ENCODE measurements at places on chromosomes 4 and X.

GRCh38 chrX:24682739-24683432 lies 10.8 kb upstream of the POLA1 start:
- DNase-seq: peak; percentile 56

- DNase-seq: no peak
Measured at GRCh38 chrX:104172788-104173187, 6.5 kb downstream of the FAM199X start.

DNA sequence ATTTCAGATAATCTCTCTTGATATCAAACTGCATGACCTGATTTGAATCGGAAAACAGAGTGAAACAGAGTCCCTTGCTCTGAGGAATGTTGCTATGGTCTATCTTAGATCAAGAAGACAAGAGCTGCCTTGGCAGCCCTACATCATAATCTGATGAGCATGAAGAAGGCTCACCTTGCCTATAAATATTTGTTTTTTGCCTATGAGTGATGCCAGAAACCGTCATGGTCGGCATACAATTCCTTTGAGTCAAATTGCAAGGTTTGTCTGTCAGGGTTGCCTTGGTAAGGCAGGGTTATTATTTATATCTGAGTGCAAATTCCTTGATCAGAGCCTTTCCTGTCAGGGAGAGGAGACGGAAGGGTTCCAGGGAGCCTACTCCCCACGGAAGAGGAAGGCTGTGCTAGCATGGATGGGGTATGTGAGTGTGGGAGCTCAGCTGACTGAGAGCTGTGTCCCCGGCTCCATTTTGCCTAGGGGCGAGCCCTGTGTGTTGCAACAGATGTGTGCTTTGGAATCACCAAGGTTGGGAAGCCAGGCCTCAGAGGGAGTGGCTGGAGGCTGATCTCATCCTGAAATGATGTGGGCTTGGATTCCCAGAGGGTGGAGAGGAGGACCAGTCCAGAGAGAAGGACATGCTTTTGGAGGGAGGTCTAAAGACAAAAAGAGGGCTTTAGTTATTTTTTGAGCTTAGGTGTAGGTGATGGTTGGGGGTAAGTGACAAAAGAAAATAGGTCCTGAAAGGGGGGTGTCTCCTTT lies 43.6 kb downstream of the RTL9 start:
- no peak for DNase-seq

DNA sequence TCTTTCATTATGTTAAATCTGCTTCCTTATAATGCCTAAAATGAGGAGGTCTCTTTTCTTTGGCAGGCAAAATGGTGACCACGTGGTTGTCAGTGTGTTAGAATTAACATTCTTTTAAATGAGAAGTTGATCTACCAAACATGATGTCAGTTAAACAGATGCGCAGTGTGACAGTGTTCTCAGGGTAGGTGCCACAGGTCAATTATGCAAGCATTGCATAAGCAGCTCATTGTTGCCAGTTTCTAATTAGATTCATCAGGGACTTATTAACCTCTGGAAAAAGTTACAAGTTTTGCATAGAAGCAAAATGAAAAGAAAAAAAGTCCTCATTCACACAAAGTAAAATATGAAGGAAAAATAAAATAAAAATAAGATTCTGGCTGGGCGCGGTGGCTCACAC lies 324.1 kb upstream of the GALNT7 start:
- DNase-seq: no peak

- DNase-seq: no peak
Measured at GRCh38 chr4:77827343-77827742, 8.2 kb upstream of the CNOT6L start.

DNA sequence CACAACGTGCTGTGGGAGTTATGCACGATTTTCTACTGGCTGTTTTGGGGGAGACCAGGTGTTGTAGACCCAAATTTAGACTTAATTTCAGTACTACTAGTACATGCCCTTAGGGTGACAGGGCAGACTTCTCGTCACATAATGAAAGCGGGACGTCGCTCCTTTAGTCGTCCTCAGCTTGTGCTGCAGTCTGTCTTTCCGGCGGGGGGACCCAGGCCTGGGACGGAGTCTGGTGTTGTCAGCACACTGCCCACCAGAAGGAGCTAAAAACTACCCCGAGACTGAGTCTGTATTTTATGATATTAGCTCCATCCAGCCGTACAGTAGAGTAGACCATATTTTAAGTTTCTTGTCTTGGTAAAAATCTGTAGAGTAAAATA lies 35.5 kb downstream of the NOP14 start:
- DNase-seq: no peak

- DNase-seq: no peak
Measured at GRCh38 chr4:112348488-112349158, 51.5 kb downstream of the ALPK1 start.

- peak; percentile 51 for DNase-seq
Measured at GRCh38 chr4:8201321-8201781, 2.3 kb downstream of the SH3TC1 start.

- no peak for DNase-seq
Measured at GRCh38 chr4:85833302-85833701, 358.4 kb downstream of the ARHGAP24 start.

DNA sequence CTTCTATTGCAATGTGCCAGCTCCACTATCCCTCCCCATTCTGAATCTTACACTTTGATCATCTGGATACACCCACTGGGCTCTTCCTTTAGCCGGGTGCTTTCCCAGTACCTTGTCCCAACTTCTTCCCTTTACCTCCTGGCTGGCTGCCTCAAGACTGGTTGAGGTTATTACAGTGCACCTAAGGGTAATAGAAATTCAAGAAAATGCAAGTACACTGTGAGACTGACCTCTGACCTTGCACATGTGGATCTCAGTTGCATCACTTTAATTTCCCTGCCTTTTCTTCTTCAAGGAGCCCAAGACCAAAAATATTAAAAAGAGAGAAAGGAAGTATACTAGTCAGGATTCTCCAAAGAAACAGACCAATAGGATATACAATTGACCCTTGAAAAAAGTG lies 53.9 kb upstream of the NOCT start:
- no peak for DNase-seq

DNA sequence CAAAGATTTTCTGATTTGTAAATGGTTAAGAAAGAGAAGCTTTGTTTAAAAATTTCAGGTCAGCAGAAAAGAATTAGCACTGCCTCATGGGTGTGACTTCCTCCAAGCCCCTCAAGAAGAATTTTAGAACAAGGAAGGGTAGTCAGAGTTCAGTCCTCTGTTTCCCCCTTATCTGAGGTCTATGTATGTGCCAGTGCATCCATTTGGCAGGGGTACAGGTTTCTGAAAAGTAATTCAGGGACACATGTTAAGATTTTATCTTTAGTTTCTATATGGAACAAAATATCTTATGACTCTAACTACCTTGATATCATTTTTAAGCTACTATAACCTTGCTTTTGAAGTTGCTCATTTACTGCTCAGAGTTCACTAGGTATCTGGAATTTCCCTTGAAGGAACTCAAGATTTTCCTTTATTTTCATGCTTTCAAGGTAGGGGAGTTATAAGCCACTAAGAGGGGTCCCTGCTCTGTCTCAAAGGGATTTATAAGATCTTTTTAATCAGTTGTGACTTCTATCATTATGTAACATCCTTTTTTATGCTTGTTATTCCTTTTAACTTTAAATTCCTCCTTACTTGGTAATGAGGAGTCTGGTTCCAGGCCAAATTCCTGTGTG lies 24.4 kb upstream of the PLK4 start:
- DNase-seq: no peak

DNA sequence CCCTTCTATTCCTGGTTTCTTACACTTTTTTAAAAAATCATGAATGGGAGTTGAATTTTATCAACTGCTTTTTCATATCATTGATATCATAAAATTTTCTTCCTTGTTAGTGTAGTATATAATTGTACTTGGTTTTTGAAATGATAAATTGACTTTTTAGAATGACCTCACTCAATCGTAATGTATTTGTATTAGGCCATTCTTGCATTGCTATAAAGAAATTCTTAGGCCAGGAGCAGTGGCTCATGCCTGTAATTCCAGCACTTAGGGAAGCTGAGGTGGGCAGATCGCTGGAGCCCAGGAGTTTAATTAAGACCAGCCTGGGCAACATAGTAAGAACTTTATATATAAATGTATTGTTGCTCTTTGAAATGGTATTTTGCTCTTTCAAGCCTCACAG lies 6.3 kb downstream of the EXOC1 start:
- DNase-seq: no peak

DNA sequence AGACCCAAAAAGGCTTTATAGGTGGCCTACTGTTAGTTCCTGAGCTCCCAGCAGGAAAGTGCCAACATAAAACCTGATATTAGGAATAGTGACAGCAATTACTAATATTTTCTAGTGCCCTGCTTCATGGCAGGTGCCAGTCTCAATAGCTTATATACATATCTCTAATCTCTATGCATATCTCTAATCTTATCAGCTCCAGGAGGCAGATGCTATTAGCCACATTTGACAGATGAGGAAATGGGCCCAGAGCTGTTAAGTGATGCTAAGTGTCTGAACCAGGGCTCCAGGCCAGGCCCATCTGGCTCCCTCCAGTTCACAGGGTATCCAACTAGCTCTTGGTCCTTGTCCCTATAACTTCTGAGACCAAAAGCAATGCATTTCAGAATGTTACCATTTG lies 142.5 kb downstream of the CHIC2 start:
- DNase-seq: no peak

DNA sequence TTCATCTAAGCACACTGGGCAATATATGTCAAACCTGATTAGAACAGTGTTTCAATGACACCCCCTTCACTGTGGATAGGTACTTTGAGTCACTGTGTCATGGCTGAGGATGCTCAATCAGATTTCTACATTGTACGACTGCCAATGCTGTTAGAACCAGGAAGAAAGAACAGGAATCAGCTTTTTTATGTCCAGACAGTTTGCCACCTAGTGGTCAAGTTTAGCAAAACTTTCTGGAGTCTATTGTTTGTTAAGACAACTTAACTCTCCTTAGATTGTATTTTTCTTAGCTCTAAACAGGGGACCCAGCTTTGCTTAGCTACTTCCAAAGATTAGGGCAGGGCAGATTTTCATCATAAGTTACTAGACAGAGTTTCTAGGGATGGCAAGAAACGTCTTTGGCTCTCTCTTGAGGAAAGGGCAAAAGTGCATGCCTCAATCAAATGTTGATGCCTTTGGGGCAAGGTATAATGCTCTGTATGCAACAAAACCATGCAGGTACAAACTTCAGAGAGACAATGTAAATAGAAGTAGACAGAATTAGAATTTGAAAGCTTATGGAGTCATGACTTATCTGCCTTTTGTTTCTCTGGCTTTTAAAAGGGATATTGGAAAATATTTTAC lies 40.5 kb upstream of the BMP3 start:
- peak; percentile 25 for DNase-seq

- DNase-seq: no peak
Measured at GRCh38 chr4:41012293-41012692, 202.0 kb downstream of the APBB2 start.

DNA sequence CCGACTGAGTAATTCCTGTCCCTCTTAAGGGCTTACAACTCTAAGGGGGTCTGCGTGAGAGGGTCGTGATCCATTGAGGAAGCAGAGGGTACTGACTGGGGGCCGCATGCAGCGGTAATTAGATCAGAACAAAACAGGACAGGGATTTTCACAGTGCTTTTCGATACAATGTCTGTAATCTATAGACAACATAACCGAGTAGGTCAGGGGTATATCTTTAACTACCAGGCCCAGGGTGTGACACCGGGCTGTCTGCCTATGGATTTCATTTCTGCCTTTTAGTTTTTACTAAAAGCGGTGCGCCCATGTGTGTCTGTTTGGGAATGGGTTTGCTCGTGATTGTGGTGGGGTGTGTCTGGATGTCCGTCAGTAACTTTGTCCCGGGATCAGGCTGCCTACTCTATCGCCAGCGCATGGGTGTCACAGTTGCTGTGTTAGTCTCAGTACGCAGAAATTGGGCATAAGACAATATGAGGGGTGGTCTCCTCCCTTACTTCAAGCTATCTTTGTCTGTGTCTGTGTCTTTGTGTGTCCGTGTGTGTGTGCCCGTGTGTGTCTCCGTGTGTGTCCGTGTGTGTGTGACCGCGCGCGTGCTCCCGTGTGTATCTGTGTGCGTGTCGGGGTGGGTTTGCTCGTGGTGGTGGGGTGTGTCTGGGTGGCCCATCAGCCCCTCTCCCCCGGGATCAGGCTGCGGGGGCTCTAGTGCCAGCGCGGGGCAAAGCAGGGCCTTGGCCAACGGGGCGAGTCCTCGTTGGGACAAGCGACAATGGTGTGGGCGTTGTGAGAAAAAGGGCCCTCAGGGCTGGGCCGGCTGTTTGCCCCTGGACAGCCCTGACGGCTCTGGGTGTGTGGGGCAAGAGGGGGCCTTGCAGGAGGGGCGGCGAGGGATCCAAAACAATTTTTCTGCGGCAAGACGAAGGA lies 10.4 kb downstream of the FRG2 start:
- no peak for DNase-seq

- DNase-seq: no peak
Measured at GRCh38 chr4:140254651-140255299, 100.8 kb upstream of the MAML3 start.

DNA sequence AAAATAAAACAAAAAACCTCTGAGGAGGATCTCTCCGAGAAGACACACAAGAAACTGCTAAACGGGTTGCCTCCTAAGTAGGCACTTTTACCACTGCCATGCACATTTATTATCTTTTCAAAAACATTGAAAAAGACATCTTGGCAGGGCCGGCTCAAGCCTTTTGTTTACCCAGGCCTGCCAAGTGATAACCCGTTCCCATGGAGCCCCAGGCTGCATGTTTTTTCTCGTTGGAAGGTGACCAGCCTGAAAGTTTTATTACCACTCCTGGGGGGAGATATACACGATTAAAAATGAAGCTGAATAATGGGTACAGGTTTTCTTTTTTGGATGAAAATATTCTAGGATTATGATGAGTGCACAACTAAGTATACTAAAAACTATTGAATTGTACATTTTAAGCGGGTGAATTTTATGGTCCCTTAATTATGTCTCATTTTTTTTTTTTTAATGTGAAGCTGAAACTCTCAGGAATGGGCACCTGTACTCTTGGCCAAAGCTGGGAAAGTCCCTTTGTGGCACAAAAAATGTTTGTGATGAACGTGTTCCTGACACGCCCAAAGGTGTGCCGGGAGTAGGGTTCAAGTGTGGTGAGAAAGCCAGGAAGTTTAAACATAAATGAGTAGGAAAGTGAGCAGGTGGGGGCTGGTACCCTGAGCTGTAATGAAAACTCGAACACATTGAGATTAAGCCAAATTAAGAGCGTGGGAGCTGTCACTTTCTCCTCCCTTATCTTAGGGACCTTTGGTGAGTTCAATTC lies 1.5 kb upstream of the MAP7D2 start:
- DNase-seq: no peak

GRCh38 chrX:80550722-80551121 lies 130.5 kb downstream of the TENT5D start:
- DNase-seq: no peak

DNA sequence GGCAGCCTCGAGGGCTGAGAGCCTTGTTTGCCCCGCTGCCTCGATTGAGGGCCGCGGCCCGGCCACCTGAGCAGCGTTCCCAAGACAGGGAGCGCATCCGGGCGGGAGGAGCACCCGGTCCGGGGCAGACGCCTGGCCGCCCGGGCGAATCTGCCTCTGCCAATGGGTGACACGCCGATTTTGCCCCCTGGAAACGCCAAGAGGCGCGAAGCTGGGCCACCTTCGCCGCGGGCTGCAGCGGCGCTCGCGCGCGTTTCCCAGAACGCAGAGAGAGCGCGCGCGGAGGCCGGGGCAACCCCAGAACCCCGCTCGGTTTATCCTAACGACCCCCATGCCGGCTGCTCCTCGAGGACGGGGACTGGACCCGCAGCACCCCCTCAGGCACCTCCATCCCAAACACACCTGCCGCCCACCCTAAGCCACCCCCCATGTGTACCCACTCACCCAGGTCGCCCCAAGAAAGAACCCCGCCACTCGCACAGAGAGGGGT lies 575 bp downstream of the MAP7D2 start:
- DNase-seq: no peak
